ENCODE measurements at places on chromosomes 1 and 21. TPM values are rescaled to one million over a fixed set of nuclear protein-coding genes. Genes with fewer than 3 reads are reported as not detected.

Gene CCDC17
- polyA plus RNA-seq = 0.30 TPM

Gene BATF3
- polyA plus RNA-seq = 0.88 TPM

Gene ZC3H11A
- polyA plus RNA-seq = 21.2 TPM

Gene GNG4
- not detected for polyA plus RNA-seq

Gene CEP85
- 2.6 TPM for polyA plus RNA-seq

Gene SGIP1
- 0.09 TPM for polyA plus RNA-seq

Gene ITLN1
- polyA plus RNA-seq = 6.1 TPM

Gene RNU1-3
- polyA plus RNA-seq = 16.7 TPM

Gene PLEKHA6
- 6.7 TPM for polyA plus RNA-seq

Gene ELK4
- polyA plus RNA-seq = 4.7 TPM

Gene ELF3
- polyA plus RNA-seq = 29.0 TPM

Gene MX1
- 19.7 TPM for polyA plus RNA-seq

Gene CFAP141
- polyA plus RNA-seq = not detected
